ENCODE measurements at places on chromosomes 12 and 14. TPM values are rescaled to one million over a fixed set of nuclear protein-coding genes. Genes with fewer than 3 reads are reported as not detected.

The PAX9 gene
- total RNA-seq: 2.1 TPM

DNA sequence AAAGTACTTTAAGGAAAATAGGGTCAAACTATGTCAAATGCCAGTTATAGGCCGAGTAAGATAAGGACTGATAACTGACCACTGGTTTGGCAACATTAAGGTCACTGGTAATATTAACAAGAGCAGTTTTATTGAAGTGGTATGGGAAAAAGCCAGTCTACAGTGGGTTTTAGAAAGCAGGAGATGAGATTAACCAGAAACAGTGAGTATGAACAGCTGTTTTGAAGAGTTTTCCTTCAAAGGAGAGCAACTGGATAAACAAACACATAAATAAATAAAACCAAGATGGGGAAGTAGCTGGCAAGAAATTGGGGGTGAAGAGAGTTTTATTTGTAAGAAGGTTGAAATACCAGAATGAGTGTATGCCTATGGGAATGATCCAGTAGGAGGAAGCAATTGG lies 30.3 kb downstream of the KITLG start:
- no peak for DNase-seq

The SLC5A8 gene
- not detected for total RNA-seq

DNA sequence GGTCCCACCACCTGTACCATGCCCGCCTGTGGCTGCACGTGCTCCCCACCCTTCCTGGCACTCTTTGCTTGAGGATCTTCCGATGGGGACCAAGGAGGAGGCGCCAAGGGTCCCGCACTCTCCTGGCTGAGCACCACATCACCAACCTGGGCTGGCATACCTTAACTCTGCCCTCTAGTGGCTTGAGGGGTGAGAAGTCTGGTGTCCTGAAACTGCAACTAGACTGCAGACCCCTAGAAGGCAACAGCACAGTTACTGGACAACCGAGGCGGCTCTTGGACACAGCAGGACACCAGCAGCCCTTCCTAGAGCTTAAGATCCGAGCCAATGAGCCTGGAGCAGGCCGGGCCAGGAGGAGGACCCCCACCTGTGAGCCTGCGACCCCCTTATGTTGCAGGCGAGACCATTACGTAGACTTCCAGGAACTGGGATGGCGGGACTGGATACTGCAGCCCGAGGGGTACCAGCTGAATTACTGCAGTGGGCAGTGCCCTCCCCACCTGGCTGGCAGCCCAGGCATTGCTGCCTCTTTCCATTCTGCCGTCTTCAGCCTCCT lies 1.1 kb downstream of the INHBE start:
- DNase-seq: no peak

The KRT72 gene
- total RNA-seq: not detected

- DNase-seq: no peak
These were observed 35.6 kb downstream of the RIMBP2 start for GRCh38 chr12:130680451-130680990.

GRCh38 chr12:3705354-3705675 lies 47.6 kb downstream of the CRACR2A start:
- no peak for DNase-seq

The NINJ2 gene
- total RNA-seq: 4.9 TPM
